ENCODE measurements at places on chromosomes 13 and 19.

- DNase-seq: no peak
Observed at GRCh38 chr13:111864566-111864965, 202.4 kb upstream of the SOX1 start.

DNA sequence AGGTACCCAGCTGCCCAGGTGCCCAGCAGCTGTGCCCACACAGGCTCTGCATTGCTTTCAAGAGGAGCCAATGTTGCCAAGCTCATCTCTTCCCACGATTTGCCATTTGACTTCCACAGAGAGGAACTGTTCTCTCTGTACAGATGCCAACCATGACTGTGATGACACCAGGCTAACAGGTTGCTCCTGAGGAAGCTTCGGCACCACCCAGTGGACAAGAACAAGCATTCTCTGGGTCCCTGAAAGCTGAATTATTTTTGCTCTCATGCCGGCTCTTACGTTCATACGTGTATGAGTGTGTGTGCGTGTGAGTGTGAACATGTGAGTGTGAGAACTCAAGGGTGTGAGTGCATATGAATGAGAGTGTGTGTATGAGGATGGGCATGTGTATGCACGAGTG is 535.2 kb downstream of the LIG4 start:
- DNase-seq: no peak

- DNase-seq: peak; percentile 86
Observed at GRCh38 chr19:5536337-5536894, 31.3 kb downstream of the TINCR start.

GRCh38 chr19:4498694-4499093 is 19.6 kb downstream of the PLIN4 start:
- DNase-seq: no peak
